ENCODE measurements at places on chromosomes 16 and 17. TPM values are rescaled to one million over a fixed set of nuclear protein-coding genes. Genes with fewer than 3 reads are reported as not detected.

Gene SLC16A5
- 47.4 TPM for total RNA-seq

Gene MLLT6
- total RNA-seq, result 71.6 TPM

Gene TBX6
- 2.2 TPM for total RNA-seq

Gene CPHXL2
- total RNA-seq, result not detected

Gene ATMIN
- 21.5 TPM for total RNA-seq

Gene SOX15
- total RNA-seq, result 0.81 TPM

Gene TERB1
- total RNA-seq, result not detected

Gene MT1F
- 4.6 TPM for total RNA-seq

Gene SMPD3
- 0.54 TPM for total RNA-seq

Gene FBXW10
- total RNA-seq, result under 0.01 TPM

Gene SERPINF2
- 4.6 TPM for total RNA-seq

Gene IL17C
- under 0.01 TPM for total RNA-seq

Gene HLF
- 35.5 TPM for total RNA-seq

Gene TNFRSF13B
- total RNA-seq, result 0.27 TPM

Gene RNPS1
- total RNA-seq, result 144 TPM

Gene MEOX1
- not detected for total RNA-seq

Gene GNG13
- not detected for total RNA-seq

Gene MEFV
- 0.81 TPM for total RNA-seq

Gene LITAFD
- total RNA-seq, result not detected

Gene SLFN14
- total RNA-seq, result 0.27 TPM

Gene CLEC18A
- total RNA-seq, result 0.81 TPM

Gene MYLK3
- 0.27 TPM for total RNA-seq

Gene TBC1D3I
- total RNA-seq, result 0.54 TPM

Gene GALR2
- total RNA-seq, result 0.27 TPM

Gene HOXB1
- not detected for total RNA-seq

Gene GFAP
- not detected for total RNA-seq

Gene ITGB4
- total RNA-seq, result 11.3 TPM

Gene LGALS9B
- under 0.01 TPM for total RNA-seq

Gene TRAF7
- 90.5 TPM for total RNA-seq

Gene CTRL
- total RNA-seq, result 2.2 TPM

Gene CDRT15
- not detected for total RNA-seq

Gene TAT
- not detected for total RNA-seq

Gene WNT9B
- total RNA-seq, result under 0.01 TPM

Gene DNAH2
- total RNA-seq, result under 0.01 TPM

Gene TBX21
- total RNA-seq, result 0.27 TPM

Gene MNT
- total RNA-seq, result 23.4 TPM

Gene KRTAP3-1
- not detected for total RNA-seq

Gene WNT3
- under 0.01 TPM for total RNA-seq

Gene CSH2
- not detected for total RNA-seq

Gene SECTM1
- 15.1 TPM for total RNA-seq

Gene MT2A
- total RNA-seq, result 21.8 TPM

Gene TIMM22
- total RNA-seq, result 10.5 TPM

Gene SLC16A13
- 3.0 TPM for total RNA-seq

Gene MMP2
- total RNA-seq, result 45.8 TPM

Gene DHRS7C
- not detected for total RNA-seq

Gene GSDMA
- total RNA-seq, result not detected

Gene CLEC3A
- not detected for total RNA-seq

Gene NXPH3
- under 0.01 TPM for total RNA-seq

Gene AKAP10
- 14.0 TPM for total RNA-seq

Gene CD300H
- 0.27 TPM for total RNA-seq

Gene TUFM
- total RNA-seq, result 162 TPM
